ENCODE measurements at places on chromosomes 6 and 20. TPM values are rescaled to one million over a fixed set of nuclear protein-coding genes. Genes with fewer than 3 reads are reported as not detected.

DNA sequence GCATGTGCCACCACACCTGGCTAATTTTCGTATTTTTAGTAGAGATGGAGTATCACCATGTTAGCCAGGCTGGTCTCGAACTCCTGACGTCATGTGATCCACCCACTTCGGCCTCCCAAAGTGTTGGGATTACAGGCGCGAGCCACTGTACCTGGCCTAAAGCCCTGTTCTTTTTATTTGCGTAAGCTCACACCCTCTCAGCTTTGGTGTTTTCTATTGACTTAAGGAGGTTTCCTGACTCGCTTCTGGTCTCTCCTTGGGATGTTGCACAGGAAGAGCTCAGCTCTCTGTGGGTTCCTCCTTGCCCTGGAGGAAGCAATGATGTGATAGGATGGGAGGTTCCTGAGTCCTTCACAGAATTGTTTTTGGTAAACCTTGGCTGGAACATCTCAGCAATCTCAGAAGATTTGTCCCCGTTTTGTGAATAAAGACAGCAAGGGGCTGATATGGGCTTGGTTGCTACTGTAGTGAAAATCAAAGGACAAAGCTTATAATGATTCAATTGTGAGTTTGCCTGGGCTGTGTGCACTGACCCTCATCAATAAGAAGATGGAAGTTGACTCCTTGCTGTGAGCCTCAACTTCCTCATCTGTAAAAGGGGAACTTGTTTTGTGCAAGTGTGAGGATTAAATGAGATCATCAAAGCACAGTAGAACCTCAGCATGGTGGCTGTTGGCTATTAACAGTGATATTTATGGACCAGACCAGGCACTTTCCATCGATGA lies 27.0 kb downstream of the TOX2 start:
- no peak for DNase-seq

GRCh38 chr6:45054610-45055009 lies 273.5 kb upstream of the RUNX2 start:
- no peak for DNase-seq

DNA sequence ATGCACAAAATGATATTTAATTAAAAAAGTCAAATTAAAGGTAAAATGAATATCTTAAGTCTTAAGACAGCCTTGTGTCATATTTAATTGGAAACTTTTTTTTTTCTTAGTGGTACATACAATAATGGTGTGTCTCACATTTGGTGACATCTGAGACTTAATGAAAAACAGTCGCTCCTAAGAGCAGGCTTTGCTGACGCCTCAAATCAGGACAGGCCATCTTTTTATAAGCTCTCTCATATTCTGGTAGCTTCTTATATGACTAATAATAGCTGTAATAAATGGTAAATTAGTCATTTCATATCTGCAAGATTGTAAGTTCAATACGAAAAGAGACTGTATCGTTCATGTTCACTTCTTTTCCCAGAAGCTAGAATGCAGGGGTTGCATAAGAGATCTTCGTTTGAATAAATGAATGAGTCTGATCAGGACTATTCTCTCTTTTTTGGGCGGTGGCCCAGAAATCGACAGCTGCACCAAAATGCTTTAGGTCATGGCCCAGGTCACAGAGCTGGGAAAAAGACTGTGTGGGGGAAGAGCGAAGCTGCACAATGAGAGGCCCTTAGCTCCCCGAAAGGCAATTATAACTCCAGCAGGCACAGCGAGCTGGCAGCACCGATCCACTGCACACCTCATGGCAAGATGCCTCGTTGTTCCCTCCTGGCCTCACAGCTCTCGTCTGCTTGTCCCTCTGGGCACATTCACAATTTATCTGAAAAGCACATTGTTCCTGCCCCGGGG lies 69.4 kb downstream of the NRN1 start:
- no peak for DNase-seq

- no peak for DNase-seq
Observed at GRCh38 chr20:62503401-62504178, 27.8 kb upstream of the GATA5 start.

DNA sequence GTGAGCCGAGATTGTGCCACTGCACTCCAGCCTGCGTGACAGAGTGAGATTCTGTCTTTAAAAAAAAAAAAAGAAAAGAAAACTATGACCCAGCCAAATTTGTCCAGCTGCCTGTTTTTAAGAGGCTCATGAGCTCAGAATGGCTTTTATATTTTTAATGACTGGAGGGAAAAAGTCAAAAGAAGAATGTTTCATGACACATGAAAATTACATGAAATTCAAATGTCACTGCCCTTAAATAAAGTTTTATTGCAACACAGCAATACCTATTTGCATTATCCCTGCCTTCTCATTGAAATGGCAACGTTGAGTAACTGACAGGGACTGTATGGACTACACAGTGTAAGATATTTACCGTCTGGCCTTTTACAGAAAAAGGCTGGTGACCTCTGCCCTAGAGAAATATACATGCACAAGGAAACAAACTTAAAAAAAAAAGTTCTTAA lies 11.4 kb downstream of the SENP6 start:
- DNase-seq = no peak

The CST1 gene
- total RNA-seq = not detected

The SLC22A23 gene
- total RNA-seq = 11.8 TPM

The ITPR3 gene
- total RNA-seq = 18.7 TPM

Data from skin of body (tissue), 3 donors.